ENCODE measurements at places on chromosomes 3 and 15.
A peak's percentile ranks its signal among the peaks of the same experiment; 100 is the strongest.

GRCh38 chr3:65983100-65983499 lies 55.6 kb downstream of the MAGI1 start:
- DNase-seq, result no peak

DNA sequence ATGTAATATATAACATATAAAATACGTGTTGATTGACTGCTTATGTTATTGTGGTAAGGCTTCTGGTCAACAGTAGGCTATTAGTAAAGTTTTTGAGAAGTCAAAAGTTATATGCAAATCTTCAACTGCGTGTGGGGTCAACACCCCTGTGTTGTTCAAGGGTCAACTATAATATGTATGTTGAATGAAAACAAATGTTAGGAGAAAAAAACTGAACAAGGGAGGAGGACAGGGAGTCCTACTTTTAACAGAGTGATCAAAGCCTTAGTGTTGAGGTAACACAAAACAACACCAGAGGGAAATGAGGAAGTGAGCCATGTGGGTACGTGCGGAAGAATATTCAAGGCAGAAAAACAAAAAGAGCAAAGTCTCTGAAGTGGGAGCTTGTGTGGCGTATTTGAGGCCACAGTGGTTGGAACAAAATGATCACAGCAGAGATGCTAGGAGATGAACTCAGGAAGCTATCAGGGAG lies 62.5 kb downstream of the SFMBT1 start:
- DNase-seq, result no peak

DNA sequence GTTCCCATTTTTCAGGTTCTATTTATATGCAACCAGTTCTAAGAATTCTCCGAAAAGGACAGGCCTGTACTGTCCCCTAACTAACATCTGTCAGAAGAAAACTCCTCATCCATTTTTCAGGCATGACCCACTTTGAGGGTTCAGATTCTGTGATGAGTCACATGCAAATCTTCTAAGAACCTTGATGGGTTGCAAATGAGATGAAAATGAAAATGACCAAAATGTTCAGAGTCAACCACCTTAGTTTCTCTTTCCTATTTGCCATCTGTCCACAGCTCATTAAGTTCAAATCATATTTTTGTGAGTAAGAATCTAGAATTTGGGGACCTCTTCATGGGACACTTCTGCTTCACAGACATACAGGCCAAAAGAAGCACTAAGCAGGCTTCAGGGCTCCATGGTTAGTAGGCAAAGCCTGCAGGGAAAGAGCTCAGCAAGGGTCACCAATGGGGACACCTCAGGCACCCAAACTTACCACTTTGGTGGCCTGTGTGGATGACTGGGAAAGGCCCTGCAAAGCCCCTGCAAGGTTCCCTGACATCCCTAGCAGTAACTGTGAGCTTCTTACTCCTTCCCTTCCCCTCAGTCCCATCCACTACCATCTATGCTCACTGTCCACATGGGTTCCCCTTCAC lies 122.0 kb downstream of the WDR76 start:
- no peak for DNase-seq

DNA sequence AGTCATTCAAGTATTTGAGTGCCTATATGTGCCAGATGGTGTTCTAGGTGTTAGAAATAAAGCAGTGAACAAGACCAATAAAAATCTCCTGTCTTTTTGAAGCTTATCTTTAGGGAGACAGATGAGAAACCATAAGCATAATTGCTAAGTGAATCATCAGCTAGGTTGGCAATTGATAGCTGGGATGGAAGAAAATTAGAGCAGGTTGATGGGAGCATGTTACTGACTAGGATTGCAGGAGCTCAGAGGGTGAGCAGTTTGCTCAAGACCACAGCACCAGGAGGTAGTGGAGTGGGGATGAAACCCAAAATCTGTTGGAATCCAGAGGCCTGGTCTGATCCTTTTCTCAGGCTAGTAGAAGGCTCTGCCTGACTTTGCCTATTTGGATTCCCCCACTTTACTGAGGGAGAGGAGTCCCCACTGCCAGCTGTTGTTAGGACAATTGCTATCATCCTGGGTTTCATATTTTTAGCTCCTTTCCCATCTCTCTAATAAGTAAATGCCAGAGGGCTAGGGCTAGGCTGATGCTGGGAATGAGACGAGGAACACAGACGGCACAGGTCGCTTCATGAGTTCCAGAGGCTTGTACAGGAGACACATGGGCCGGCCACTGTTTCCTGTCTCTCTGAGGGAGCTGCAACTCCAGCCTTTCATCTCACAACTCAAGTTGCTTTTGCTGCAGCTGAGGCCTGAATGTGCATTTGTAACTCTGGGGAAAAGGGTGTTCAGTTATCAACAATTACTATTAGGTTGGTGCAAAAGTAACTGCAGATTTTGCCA lies 102.9 kb downstream of the CACNA1D start:
- DNase-seq, result no peak

DNA sequence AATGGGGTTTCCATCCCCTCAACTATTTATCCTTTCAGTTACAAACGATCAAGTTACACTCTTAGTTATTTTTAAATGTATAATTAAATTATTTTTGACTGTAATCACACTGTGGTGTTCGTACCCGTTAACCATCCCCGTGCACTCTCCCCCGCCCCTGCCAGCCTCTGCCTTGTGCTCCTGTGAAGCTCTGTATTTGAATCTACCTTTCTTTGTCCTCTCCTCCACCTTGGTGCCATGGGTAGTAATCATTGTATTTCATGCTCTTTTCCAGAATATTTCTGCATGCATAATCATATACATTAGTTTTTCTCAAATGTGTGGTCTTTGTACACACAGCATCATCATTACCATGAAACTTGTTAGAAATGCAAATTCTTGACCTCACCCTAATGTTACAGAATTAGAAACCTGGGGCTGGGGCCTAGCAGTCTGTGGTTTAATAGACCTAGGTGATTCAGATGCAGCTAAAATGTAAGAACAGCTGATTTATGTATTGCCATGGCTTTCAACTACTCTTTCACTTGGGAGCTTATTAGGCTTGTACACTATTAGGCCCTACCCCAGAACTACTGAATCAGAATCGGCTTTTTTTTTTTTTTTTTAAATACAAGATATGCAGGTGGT lies 91.5 kb downstream of the STT3B start:
- DNase-seq, result no peak

DNA sequence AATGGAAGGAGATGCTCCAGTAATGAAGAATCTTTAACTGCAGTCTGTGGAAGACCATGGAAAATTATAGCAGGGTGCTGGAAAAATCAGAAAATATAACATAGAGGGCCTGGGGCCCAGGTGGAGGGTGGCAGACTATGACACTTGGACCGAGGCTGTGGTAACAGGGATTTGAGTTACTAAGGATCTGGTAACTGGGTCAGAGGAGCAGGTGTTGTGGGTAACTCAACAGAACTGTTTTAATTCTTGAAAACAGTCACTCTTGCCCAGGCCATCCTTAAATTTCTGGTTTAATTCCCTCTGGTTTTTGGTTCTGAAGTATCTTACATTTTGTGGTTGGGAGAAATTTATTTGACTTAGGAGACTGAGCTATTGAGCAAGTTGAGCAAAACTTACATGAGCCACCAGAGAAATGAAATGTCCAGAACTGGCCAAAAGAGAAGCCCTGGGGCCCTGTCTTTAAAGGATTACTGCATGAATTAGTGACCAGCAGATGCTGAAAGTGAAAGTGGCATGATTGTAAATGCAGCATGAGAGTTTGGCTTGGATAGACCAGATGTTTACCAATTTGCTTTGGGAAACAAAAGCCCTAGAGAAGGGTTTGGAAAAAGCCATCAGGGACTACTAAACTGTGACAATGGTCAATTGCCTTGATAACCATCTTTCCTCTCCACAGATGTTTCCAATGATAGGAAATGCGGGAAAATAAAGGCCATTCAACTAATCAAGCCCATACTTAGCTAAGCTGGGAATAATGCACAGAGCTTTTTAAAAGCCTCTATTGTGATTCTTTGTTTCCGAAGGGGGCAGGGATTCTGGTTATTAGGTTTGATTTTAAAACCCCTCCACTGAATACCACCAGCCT lies 374.9 kb upstream of the TGFBR2 start:
- no peak for DNase-seq

DNA sequence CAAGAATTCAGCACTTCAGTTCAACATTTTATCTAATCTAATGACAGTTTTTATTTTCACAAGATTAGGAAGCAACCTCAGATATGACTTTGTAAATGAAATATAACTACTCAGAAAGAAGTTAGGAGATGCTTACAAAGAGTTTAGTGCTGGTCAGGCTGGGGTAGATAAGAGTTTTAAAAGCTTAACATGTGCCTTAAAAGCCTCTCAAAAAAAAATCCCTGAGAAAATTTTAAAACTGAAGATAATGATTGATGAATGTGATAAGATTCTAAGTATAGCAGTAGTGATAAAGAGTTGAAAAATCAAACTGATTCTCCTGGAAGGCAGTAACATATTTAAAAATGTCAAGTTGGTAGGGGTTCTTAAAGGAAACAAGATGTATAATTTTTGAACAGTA lies 478.2 kb downstream of the NLGN1 start:
- no peak for DNase-seq

- DNase-seq, result no peak
Measured at GRCh38 chr3:100289339-100289738, 28.5 kb downstream of the TBC1D23 start.

- DNase-seq, result no peak
Measured at GRCh38 chr3:50599115-50599715, 12.4 kb downstream of the CISH start.

GRCh38 chr3:5149306-5149880 lies 27.3 kb downstream of the ARL8B start:
- no peak for DNase-seq

GRCh38 chr15:95990833-95991232 lies 339.7 kb upstream of the NR2F2 start:
- no peak for DNase-seq

DNA sequence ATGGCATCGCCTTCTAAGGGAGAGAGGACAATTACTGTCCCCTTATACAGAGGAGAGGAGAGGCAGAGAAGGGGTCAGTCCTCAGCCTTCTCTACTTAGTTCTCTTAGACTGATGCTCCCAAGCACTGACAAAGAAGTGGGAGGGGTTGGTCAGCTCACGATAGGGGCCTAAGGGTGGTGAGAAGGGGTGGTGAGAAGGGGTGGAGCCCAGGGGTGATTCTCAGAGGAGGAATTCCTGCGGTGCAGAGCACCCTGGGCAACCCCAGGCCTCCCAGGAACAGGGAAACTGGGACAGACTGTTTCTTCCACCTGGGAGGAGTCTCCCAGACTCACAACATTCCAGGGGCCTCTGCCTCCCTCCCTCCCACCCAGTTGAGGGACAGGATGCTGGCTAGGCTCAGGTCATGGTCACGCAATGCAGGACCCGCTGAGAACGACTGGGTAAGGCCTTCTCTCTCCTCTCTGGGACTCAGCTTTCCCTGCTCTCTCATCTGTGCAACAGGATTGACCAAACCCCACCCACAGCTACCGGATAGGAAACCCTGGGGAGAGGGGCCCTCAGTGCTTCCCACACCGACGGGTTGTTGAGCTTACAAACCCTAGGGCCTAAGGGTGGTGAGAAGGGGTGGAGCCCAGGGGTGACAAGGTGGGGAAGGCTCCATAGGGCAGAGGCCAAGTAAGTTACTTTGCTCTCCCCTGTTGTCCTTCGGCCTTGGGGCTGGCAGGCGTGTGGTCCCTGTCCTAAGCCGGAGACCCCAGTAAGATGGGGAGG lies 1.5 kb downstream of the TPRA1 start:
- peak; percentile 80 for DNase-seq

- DNase-seq, result no peak
Measured at GRCh38 chr3:61565569-61565968, 4.2 kb downstream of the PTPRG start.

DNA sequence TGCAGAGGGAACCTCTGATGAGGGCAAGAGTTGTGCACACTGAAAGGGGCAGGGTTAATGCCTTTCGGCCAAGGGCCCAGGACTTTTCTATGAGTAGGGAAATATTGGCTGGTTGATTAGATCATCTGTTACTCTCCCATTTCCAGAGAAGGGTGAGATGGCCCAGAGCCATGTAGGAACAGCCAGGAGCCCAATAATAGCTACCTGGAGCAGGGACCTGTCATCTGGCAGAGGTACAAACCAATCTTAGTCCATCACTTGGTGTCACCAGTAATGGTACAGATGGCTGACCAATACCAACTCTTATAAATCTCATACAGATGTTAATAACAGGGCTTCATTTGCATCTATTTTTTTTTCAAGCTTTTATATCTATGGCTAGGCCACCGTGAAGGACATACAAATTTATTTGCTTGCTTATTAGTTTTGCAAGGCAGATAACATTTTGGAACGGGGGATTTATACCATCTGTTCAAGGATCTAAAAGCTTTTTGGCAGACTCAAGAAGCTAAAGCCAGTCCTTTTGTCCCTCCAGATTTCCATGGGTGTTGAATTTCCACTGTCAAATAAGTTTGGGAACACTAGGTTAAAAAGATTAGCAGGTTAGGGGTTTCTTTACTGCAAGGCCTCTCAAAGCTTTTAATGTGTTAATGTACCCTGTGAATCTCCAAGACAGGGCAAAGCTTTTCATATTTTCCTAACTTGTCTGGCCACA lies 79.3 kb downstream of the TNIK start:
- DNase-seq, result no peak

GRCh38 chr15:50884540-50884939 lies 23.9 kb upstream of the AP4E1 start:
- DNase-seq, result no peak

DNA sequence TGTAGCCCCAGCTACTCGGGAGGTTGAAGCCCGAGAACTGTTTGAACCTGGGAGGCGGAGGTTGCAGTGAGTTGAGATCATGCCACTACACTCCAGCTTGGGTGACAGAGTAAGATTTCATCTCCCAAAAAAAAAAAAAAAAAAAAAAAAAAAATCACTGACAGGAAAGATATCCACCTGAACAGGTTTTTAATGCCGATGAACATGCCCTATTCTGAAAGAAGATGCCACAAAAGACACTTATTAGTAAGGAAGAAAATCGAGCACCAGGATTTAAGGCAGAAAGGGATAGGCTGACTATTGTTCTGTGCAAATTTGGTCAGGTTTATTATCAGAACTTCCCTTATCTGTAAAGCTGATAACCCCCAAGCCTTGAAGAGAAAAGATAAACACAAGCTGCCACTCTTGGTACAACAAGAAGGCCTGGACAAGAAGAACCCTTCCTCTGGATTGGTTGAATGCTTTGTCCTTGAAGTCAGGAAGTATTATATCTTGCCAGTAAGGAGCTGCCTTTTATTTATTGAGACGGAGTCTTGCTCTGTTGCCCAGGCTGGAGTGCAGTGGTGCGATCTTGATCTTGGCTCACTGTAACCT lies 2.7 kb upstream of the PARP16 start:
- DNase-seq, result no peak

DNA sequence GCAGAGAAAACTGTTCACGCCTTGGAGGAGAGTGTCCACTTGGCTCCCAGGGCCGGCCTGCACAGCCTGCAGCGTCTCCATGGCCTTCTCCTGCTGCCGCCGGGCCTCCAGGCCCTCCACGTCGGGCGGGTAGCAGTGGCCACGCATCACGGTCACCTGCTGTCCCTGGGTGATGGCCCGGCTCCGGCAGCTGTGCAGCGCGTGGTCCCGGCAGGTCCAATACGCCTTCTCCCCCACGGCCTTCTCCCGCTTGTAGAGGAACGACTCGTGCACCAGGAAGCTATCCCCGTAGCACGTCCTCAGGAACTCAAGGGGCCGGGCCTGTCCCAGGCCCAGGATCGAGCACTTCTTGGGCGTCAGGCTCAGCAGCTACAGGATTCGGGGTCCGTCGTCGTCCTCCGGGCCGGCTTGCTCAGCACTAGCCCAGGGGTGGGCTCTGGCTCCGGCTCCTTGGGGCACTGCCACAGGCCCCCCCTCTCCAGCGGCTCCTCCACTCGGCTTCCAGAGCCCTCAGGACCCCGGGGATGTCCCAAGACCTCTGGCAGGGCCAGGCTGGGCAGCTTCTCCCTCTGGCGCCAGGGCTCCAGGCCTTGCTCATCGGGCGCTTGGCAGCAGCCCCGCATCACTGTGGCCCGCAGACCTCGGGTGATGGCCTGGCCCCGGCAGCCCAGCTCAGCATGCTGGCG lies 83.6 kb upstream of the FXR1 start:
- no peak for DNase-seq

GRCh38 chr3:184737063-184737462 lies 25.2 kb upstream of the MAGEF1 start:
- no peak for DNase-seq
